ENCODE measurements at places on chromosomes 12 and 14.

GRCh38 chr14:49212721-49213120, 373.5 kb downstream of the RPS29 start:
- no peak for DNase-seq

DNA sequence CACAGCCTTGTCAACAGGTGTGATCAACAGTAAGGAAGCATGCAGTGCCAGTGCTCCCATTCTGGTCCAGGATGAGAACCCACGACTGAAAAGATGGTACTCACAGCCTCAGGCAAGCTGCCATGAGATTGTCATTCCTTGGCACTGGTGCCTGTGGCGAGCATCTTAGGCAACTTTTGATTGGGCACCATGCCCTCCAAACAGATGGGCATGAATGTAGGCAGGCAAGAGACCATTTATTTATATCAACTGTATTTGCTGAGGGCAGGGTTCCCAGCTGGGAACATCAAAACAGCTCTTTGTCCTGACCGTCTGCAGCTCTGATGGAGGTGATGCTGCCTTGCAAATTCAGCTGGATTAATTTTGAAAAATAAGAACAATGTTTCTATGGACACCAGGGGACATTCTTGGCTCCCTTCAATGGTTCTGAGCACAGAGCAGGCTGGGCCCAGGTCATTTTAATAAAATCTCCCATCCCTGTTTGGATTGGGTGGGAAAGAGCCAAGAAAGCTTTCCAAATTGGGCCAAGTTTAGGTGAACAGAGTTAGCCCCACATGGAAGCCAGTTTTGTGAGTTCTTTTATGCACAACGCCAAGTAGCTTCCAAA, 522.5 kb downstream of the RMST start:
- DNase-seq = no peak

GRCh38 chr14:94924189-94924588, 154.3 kb upstream of the GSC start:
- no peak for DNase-seq

GRCh38 chr12:4135919-4136605, 137.5 kb upstream of the CCND2 start:
- peak; percentile 30 for DNase-seq

GRCh38 chr14:55241673-55242072, 29.5 kb upstream of the FBXO34 start:
- DNase-seq = no peak

- no peak for DNase-seq
Measured at GRCh38 chr12:77938301-77938700, 107.6 kb downstream of the NAV3 start.

- no peak for DNase-seq
Measured at GRCh38 chr12:1947081-1947480, 28.6 kb upstream of the CACNA2D4 start.

GRCh38 chr12:56581418-56582145, 48.5 kb downstream of the BAZ2A start:
- peak; percentile 72 for DNase-seq
